ENCODE measurements at places on chromosomes 2 and 18.

DNA sequence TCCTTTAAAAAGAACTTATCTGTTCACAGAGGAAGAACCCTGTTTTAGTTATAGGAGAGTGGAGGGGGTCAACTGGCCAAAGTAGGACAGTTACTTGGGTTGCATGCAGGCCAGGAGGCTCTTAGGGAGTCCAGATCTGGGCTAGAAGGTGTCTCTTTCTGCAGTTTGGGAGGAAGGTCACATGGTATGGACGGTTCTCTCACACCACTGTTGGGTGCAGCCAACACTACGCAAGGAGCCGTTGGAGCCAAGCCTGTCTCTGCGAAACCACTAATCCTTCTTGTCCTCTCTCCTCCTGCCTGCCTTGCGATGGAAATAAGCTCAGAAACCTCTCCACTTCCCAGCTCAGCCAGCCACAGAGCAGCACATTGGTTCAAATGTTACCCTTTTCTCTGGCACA, 105.9 kb upstream of the TGFA start:
- DNase-seq, result no peak

- DNase-seq, result no peak
These were observed 53.9 kb downstream of the PTGR3 start for GRCh38 chr18:75154997-75155396.

DNA sequence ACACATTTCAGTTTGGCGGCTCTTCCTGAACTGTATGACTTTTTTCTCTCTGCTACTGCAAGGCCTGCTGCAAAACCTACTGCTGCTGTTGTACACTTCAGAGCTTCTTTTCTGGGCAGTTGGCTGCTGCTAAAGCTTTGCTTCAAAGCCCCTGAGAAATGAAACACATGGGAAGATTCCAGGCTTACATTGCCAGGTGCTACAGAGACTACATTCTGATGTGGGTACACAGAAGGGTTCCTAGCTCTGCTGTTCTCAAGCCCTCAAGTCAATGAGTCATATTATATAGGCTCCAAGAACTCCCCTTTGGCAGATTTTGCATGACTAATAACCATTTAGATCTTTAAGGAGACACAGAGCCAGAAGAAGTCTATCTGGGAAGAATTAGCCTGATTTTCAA, 12.9 kb upstream of the PGAP1 start:
- DNase-seq, result peak; percentile 66

GRCh38 chr2:239459056-239459455, 58.2 kb upstream of the HDAC4 start:
- no peak for DNase-seq

- DNase-seq, result no peak
These were observed 99.9 kb upstream of the MYO3B start for GRCh38 chr2:170077830-170078569.

DNA sequence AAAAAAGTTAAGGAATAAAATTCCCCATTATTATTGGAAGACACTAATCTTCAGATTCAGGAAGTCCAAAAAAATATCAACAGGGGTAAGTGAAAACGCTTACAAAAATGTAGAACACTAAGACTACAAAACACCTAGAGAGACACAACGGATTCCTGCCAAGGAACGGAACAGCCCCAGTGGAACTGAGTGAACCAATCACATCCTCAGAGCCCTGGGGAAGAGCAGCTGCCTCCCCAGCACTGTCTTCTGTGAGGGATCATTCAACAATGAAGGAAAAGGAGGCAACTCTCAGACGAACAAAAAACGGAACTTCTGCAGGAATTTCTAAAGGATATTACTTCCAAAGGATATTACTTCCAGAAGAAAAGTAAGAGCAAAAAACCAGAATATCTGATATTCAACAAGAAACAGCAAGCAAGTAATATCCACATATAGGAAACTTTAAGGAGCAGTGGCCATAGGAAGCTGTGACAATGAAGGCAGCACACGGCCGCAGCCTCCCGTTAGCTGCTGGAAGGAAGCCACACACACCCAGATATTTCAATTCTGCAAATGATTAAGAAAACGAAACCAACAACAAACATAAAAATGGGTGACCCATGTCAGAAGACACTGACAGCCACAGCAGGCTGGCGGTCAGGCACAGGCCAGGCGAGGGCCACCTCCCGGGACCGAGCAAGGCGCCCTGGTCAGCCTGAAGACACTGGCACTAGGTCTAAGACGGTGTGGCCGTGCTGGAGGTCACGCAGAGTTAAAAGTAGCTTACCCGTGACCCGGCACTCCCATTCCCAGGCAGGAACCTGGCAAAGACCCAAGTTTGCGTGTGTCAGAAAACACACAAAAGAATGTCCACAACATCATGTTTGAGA, 81.8 kb downstream of the HDAC4 start:
- DNase-seq, result peak; percentile 44

GRCh38 chr2:142100139-142100873, 30.5 kb downstream of the LRP1B start:
- no peak for DNase-seq

GRCh38 chr2:219527076-219527394, 12.8 kb downstream of the ASIC4 start:
- no peak for DNase-seq

DNA sequence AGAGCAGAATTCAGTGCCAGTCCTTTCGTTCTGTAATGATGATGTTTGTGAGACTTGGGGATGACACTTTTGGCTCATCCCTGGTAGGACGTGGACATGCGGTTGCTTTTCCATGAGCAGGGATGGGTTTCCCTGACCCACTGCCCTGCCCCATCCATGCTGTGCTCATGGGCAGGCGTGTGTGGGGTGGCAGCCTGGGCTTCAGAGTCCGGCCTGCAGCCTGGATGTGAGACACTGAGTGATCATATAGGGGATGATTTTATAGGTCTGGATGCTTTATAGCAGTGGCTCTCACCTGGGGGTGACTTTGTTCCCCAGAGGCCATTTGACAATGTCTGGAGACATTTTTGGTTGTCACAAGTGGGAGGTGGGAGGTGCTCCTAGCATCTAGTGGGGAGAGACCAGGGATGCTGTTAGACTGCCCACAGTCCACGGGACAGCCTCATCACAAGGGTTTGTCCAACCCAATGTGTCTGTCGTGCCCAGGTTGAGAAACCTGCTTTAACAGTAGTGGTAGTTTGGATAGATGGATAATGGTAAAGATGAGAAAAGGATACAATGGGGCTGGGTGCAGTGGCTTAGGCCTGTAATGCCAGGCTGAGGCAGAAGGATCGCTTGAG, 38.9 kb downstream of the LDLRAD4 start:
- DNase-seq, result no peak

- no peak for DNase-seq
These were observed 104.3 kb downstream of the NDUFA10 start for GRCh38 chr2:239920693-239921365.

Measured in fibroblast of the aortic adventitia (primary cell).